Stimulated activated CD4-positive, alpha-beta T cell treated with anti-CD3 and anti-CD28 coated beads, TNF-alpha, amount 100 ng/mL, for 48 hours (primary cell): ENCODE measurements at places on chromosomes 12 and 14.

DNA sequence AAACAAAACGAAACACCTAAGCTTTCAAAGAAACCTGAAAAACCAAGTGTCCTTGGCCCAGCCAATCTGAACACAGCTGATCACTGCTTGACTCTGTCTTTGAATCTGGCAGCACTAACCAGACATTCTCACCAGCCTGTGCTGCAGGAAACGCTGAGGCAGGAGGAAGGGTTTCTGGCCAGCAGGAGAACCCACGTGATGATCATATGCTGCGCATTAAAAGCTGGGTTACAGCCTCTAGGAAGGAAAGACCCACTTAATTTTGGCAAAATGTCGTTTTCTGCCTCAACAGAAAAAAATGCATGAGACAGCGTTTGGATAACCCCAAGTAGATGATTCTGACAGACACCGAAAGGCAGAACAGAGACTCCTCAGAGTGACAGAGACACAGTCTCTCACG, 9.8 kb downstream of the APPL2 start:
- DNase-seq, result no peak

DNA sequence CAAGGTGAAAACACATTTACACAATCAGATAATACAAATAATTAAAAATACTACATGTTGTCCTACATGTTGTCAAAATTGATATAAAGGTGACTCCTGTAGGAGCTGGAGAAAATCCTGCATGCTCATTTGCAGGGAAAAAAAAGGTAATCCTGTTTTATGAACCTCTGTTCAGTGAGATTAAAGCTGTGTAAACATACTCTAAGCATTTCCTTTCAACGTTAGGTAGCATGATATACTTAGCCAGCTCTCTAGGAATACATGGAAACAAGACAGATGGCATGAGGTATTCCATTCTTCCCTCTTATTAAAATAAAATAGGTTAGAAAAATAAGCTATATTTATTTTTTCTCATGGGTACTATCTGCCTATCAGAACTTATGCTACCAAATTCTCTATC, 635.7 kb upstream of the FLRT2 start:
- no peak for DNase-seq

GRCh38 chr14:56745097-56745496, 65.2 kb downstream of the OTX2 start:
- DNase-seq, result no peak

DNA sequence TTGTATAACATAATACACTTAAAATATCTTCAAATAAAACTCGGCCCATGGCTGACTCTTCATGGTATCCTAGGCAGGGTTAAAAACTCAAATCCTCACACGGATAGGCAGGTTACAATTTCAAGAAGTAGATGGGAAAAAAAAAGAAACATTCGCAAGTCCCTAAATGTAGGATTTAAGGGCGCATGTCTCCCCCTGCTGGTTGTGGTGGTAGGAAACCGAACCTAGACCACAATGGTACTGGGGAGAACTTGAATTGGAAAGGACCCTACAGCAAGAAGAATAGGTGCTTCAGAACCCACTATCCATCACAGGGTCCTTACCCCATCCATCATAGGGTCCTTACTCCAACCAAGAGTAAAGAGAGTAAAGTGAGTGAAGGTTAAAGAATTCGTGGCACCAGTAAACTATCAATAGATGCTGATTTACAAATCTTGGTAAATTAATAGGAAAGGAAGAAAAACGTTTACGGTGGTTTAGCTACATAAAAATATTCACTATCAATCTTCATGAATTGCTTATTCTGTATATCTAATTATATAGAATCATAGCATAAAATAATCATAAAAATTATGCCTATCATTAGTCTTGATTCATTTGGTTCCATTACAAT, 3.3 kb upstream of the CIPC start:
- peak; percentile 65 for DNase-seq

GRCh38 chr14:76193696-76194095, 42.0 kb downstream of the GPATCH2L start:
- DNase-seq, result no peak

DNA sequence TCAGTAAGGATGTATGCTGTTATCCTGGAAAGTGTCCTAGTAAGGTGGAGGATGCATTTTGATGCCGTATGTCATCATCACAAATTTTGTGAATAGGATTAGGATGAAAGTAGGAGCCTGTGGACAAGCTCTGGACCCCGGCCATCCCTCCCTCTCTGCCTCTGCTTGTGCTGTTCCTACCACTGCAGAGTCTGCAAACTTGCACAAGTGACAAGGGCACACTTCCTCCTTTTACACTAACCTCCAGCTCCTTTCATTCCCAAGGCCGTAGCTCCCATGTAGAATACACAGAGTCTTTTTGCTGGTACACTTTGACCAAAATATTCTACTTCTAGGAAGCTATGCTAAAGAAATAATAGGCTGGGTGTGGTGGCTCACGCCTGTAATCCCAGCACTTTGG, 13.3 kb upstream of the TMCC3 start:
- DNase-seq, result no peak
